ENCODE measurements at places on chromosomes 1 and 21.

DNA sequence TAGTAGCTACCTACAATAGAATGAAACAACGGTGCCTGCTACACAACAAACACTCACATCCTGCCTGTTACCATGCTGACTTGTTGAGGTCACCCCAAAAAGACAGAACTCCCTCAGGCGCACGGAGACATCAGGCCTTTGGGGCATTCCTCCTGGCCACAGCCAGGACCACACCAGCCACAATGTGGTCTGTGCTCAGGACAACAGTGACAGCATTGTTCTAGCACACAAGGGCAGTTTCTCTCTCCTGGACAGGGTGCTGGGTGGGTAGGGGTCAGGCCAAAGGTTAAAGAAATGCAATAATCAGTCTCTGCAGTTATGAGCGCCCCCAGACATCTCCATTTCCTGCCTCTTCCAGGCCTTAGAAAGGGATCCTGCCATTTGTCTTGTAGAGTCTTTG lies 39.5 kb downstream of the CTNNBIP1 start:
- no peak for DNase-seq

- DNase-seq: no peak
Observed at GRCh38 chr1:154990276-154990675, 3.1 kb upstream of the LENEP start.

GRCh38 chr1:86988835-86989234 lies 74.4 kb downstream of the HS2ST1 start:
- DNase-seq: no peak

DNA sequence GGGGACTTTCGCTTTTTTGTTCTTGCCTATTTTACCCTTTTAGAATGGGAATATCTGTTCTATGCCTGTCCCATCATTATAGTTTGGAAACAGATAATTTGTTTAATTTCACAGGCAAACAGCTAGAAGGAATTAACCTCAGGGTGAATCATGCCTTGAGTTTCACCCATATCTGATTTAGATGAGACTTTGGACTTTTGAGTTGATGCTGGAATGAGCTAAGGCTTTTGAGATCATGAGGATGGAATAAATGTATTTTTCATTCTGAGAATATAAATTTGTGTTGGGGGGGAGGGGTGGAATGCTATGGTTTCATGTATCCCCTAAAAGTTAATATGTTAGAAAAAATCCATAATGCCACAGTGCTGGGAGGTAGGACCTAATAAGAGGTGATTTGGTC lies 56.1 kb upstream of the TACSTD2 start:
- DNase-seq: no peak

DNA sequence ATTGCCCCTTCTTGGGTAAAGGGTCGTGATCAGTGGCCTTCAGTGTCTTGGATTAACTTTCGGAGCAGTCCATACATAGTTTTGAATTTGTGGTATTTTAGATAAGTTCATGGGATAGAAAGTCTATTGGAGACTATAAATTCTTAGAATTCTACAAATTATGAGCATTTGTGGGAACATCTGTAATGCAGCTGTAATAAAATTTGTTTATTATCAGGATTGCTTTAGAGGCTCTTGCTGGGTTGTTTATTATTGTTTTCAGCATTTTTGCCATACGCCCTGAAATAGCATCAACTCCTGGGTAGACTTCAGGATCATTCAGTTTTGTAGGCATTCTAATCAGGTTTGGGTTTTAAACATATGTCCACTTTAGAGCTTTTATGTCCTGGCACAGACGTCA lies 16.1 kb downstream of the LAMC1 start:
- DNase-seq: no peak

GRCh38 chr1:3610527-3611169 lies 660 bp downstream of the MEGF6 start:
- no peak for DNase-seq

DNA sequence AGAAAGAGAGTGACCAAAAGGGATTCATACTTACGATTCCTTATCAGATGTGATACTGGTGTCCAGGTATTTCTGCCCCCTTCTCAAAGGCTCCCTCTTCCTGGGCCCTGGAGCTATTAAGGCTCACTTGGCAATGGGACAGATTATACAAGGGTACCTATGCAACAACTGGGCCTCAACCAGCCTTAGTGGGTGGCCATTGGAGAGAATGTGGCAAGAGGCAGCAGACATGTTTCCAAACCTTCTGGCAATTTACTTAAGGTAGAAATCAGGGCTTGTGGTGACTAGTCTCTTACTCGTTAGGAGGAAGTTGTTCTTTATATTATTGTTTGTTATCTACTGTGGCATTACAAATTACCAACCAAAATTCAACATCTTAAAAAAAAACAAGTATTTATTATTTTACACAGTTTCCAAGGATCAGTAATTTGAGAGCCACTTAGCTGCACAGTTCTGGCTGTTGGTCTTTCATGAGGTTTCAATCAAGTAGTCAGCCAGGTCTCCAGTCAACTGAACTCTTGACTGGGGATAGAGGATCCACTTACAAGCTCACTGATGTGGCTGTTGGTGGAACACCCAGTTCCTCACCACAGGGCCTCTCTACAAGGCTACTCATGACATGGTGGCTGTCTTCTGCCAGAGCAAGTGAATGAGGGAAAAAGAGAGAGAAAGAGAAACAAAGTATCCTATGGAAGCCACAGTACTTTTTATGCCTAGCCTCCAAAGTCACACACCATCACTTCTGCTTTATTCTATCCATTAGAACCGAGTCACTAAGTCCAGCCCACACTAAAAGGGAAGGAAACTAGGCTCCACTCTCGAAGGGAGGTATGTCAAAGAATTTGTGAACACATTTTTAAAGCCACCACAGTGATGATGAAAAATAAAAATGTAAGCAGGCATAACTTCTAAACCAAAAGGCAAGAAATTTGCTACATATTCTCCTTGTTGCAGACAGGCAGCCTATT lies 10.7 kb downstream of the ZNF648 start:
- DNase-seq: no peak

- DNase-seq: no peak
Observed at GRCh38 chr1:67789551-67789950, 43.7 kb downstream of the GNG12 start.

DNA sequence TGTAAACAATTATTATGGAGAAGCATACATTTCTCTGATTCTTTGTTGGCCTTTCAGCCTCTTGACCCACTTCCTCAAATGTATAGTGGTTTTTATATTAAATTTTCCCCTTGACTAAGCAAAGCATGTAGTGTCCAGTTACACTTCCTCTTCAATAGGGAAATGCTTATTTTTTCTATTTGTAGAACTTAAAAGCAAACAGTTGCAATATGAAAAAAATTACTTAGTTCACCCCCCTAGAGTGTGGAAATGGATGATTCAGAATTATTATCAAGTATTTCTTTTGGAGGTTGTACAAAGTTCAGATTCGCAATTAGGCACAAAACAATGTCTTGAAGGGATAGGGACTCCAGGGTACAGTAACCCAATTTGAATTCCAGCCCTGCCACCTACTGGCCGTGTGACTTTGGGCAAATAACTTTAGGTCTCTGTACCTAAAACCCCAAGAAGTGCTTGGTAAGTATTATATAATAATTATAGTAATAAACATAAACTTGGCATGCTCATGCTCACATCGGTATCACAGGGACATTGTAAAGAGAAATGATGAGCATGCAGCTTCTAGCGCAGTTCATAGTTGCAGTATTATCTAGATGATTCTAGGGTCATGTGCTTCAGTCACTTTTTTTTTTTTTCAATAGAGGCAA lies 28.6 kb upstream of the IFNGR2 start:
- DNase-seq: peak; percentile 61

GRCh38 chr21:17105932-17106331 lies 406.9 kb upstream of the CXADR start:
- no peak for DNase-seq

- DNase-seq: no peak
Observed at GRCh38 chr21:38297194-38297631, 40.4 kb downstream of the KCNJ15 start.

DNA sequence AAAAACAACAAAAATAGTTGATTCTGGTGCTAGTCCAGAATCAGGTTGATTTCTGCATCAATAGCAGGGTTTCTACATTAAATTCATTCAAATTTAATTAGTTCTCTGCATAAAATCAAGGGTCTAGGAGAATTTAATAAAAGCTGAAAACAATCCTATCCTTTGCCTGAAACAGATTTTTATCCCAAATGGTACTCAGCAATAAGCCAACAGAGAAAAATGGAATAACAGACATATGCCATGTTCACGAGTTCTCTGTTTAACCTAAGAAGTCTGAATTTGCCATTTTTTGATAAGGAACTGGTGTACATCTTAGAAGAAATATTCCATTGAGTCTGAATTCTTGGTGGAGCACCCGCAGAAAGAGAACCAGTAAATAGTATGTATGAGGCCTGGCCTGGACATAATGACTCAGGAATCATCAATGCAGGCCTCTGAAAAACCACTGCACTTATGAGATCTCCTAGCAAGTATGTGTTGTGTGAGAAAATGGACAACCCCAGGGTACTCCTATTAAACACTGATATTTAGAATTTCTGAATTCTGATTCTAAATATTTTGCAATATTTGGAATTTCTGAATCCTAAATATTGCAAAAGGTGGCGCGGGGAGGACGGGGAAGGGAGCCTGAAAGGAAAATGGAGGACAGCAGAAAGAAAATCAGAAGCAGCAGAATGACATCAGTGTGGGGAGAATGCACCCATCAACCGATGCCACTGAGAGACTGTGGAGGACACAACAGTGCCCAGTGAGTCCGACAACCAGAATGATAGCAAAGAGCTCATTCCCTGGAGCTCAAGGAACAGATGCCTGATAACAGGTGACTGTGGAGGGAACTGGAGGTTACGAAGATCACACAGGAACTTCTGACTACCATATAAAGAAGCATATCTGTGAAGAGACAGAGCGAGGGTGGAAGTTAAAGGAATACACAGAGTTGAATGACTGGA lies 97.6 kb downstream of the APP start:
- no peak for DNase-seq

- no peak for DNase-seq
Observed at GRCh38 chr1:223245411-223245810, 102.4 kb upstream of the TLR5 start.

- DNase-seq: no peak
Observed at GRCh38 chr1:65469889-65470340, 49.4 kb downstream of the LEPR start.

DNA sequence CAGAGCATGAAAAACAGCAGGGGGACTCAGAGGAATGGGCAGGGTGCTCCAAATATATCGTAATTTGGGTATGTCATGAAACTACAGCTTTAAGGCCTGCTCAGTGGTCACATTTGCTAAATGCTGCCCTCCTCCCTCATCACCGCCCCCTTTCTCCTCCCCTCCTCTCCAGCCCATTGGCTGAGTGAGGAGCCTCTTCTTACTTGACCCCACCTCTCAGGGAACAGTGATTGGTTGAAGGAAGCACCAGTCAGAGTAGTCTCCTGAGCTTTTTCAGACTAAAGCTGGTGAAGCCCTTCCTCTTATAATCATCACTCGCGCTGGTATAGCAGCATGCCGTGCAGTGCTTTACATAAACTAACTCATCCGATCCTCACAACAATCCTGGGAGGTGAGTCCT lies 10.0 kb upstream of the TTC39A start:
- no peak for DNase-seq

- peak; percentile 85 for DNase-seq
Observed at GRCh38 chr1:101288491-101288944, 51.7 kb downstream of the S1PR1 start.

- DNase-seq: no peak
Observed at GRCh38 chr1:198492872-198493271, 47.6 kb downstream of the ATP6V1G3 start.

- no peak for DNase-seq
Observed at GRCh38 chr1:215475796-215476481, 91.2 kb upstream of the KCTD3 start.

DNA sequence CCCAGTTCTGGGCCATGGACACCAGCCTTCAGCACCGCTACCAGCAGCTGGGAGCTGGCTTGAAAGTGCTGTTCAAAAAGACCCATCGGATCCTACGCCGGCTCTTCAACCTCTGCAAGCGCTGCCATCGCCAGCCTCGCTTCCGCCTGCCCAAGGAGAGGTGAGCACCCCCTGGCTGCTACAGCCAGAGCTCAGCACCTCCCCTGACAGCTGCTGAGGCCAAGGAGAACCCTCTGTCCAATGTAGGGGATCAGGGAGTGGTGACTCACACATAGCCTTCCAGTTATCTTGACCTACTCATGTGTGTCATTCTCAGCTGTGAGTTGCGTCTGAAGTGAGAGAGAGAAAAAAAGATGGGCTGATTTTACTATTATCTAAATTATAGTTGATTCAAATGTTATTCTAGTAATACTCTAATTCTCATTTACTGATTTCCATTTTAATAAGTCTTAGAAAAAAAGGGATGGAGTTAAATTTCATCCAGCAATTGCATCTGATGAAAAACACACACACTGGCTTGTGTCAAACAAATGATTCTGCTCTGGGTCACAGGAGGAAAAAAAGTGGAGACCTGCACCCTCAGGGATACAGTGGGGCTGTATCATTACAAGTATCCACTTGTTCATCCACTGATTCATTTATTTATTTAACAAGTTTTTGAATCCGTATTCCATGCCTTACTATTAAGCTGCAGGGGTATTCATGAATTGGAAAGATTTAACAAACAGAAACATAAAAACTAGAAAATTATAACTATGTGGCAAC lies 108.0 kb downstream of the BRINP2 start:
- DNase-seq: no peak

DNA sequence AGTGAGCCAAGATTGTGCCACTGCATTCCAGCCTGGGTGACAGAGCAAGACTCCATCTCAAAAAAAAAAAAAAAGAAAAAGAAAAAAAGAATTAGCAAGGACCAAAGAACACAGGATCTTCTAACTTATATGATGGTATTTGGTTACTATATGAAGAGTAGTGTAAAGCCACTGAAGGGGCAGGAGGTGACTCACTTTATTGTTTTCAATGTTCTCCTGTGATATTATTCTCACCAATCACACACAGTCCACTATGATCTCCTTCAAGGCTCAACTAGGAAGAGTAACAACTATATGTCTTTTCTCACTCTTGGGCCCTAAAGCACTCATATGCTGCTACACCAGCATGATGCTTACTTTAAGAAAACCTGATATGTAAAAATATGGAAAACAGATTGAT lies 26.7 kb downstream of the RC3H1 start:
- no peak for DNase-seq

All from activated CD4-positive, alpha-beta T cell treated with anti-CD3 and anti-CD28 coated beads, Interleukin-2, Interleukin-6, amounts not matched to agents 100 ng/mL and 50 ng/mL, durations not matched to agents 16 hours and 8 hours (primary cell).